ENCODE measurements at places on chromosomes 13 and 19.

DNA sequence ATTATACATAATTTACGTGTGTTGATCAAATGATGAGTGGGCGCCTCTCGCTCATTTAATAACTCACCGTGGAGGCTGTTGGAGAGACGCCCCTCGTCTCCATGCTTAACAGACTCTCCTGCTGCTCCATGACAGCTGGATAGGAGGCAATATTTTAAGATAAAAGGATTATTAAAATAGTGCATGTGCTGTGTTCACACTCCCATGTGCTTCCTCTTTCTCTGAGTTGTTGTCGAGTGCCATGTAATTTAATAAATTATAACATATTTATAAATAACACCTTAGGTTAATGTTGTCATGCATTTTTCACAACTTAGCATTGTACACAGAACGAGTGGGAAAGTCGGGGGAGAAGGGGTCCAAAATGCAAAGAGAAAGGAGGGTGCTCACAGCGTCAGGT is 161.4 kb upstream of the TSHZ3 start:
- no peak for DNase-seq

GRCh38 chr19:47839913-47840312 is 18.2 kb downstream of the CRX start:
- no peak for DNase-seq

DNA sequence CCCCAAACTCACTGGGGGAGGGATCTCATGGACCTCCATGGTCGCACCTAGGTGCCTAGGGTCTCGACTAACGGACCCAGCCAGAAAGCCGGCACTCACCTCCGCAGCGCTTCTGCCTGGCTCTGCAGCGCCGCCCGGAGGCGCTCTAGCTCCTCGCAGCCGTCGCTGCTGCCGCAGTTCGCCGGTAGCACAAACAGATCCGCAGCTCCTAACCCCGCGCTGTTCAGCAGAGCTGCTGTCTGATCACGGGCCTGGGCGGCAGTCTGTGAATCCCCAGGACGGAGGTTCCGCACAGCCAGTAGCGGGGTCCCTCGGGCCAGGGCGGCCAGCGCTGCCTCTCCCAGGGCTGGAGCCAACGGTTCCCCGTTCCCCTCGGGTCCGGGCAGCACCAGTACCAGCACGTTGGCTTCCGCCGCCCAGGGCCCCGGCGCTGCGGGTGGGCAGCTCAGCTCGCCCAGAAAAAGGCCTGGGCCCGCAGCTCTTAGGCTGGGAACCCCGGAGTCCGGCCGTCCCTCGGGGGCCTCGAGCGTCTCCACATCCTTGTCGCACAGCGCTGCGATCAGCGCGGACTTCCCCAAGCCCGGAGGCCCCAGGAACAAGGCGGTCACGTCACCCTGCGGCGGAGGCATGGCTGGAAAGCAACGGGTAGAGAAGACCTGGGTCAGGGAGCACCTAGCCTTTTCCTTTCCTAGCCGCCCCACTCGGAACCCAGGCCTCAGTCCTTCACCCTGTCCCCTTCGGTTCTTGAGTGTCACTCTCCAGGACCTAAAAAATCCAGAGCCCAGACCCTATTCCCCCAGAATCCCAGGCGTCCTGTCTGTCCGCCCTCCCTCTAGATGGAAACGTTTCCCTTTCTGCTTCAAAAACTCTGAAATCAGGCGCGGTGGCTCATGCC is 977 bp downstream of the IRGQ start:
- peak; percentile 81 for DNase-seq

- DNase-seq: no peak
These were observed 112.9 kb downstream of the COL4A2 start for GRCh38 chr13:110419946-110420345.

DNA sequence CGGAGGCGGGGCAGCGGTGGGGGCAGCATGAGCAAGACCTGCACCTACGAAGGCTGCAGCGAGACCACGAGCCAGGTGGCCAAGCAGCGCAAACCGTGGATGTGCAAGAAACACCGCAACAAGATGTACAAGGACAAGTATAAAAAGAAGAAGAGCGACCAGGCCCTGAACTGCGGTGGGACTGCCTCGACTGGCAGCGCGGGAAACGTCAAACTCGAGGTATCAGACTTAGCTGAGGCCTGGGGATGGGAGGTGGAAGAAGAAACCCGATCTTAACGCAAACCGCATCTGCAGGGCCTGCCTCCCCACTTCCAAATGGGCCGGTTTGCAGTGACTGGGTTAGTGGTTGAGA is 693 bp downstream of the RFXAP start:
- DNase-seq: peak; percentile 34

- no peak for DNase-seq
These were observed 8.9 kb downstream of the CACNG8 start for GRCh38 chr19:53971673-53972072.

DNA sequence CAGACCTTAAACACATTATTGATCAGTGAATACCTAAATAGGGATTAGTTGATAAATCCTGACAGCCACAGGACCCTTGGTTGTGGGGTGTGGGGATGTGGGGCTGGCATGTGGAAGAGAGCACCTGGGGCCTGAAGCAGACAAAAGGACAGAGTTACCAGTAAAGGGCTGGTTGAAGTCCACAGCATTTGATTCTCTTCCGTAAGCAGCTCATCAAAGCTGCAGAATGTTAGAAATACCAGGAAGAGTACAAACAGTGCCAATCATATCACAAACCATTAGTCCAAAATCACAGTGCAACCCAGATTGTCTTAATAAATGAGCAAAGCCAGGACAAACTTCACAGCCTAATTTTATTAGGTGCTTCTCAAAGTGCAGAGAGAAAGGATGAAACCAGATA is 92.5 kb upstream of the KL start:
- DNase-seq: no peak

DNA sequence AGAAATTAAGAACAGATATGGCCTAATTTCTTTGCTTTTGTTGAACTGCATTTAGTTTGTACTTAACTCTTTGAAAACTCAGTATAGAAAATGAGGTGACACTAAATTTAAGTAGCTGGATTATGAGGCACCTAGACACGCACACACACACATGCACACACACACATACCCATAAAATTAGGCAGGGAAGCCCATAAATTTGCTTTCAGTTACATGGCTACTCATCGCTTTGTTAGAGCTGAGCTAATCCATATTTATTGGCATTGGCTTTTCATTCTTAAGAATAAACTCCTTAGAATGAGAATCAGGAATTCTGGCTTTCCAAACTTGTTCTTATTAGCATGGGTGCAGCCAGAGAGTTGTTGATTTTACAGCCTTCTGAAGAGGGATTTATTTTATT is 61.7 kb upstream of the MBNL2 start:
- DNase-seq: no peak

- peak; percentile 78 for DNase-seq
These were observed 12.5 kb downstream of the PBX4 start for GRCh38 chr19:19606021-19606420.

- no peak for DNase-seq
These were observed 70.7 kb downstream of the PCCA start for GRCh38 chr13:100159584-100159983.

DNA sequence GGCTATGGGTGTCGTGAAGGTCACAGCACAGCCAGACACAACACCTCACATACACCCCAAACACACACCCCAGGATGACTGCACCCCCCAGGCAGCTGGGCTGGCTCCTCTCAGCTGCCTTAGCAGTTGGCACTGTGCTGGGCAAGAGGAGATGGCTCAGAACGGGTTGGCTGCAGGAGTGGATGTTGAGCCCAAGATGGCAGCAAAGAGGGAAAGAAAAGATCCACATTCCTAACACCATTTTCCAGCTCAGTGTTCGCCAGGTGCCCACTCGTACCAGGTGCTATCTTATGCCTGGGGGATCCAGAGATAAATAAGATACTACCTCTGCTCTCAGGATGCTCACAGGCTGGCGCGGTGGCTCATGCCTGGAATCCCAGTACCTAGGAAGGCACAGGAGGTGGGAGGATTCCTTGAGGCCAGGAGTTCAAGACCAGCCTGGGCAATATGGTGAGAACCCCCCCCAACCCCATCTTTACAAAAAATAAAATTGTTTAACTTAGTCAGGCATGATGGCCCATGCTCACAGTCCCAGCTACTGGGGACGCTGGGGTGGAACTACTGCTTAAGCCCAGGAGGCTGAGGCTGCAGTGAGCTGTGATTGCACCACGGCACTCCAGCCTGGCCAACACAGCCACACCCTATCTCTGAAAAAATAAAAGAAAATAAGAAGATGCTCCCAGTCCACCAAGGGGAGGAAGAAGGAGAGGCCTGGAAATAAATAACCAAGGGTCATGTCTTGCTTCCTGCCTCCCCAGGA is 89.7 kb upstream of the ZNF507 start:
- DNase-seq: no peak

DNA sequence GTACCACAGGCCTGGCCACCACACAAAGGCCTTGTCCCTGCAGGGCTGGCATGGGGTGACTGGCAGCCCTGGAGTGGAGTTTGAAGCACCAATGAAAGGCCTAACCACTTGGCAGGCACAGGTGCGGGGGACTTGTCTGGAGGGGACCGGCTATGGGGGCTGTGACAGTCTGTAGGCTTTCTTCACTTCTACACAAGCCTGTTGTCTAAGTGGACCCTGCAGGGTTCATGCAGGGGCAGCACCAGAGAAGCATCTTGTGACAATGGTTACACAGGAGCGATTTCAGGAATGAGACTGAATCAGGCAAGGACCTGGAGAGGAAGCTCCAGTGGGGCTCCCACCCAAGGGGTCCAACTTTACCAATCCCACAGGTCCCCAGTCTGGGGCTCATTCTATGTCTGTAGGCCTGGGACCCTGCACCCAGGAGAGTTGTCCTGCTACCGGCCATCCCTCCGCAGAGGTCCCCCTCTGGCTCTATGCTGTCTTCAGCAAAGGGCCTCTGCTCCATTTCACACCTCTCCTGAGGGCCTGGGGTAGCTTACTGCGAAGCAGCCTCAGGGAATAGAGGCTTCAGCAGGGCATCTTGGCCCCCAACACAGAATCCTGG is 2.3 kb upstream of the ZNF837 start:
- DNase-seq: no peak

DNA sequence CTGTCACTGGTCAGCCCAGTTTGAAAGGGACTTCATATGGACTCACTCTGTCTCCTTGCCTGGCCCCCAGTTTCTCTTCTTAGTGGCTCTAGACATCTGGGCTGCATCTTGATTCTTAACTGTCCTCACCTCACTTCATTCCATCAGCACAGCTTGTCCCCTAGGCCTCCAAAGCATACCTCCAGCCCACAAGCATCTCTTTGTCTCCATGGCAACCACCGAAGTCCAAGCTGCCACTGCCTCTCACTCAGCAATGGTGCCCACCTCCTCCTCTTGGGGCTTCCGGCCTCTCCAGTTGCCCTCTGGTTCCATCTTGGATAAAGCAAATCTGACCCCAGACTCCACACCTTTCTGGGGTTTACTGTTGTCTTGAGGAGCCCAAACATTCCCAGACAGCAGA is 9.9 kb upstream of the KLHL26 start:
- DNase-seq: no peak

- no peak for DNase-seq
These were observed 1.4 kb downstream of the ZNF222 start for GRCh38 chr19:44026622-44027021.

DNA sequence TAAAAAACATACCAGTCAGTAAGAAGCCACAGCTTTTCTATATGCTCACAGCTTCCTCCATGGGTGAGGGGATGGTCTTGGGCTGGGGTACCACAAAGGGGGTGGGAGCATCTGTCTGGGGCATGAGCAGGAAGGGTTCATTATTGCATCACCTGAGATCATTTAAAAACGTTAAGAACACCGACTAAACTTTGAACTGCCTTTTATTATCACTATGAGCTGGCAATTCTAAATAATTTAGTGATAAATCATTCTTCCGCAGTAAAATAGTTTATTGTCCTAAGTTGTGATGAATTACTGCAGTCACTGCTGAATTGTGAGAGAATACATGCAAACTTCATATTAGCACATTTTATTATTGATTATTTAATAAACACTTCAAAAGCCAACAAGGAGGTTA is 71.6 kb downstream of the KL start:
- no peak for DNase-seq

DNA sequence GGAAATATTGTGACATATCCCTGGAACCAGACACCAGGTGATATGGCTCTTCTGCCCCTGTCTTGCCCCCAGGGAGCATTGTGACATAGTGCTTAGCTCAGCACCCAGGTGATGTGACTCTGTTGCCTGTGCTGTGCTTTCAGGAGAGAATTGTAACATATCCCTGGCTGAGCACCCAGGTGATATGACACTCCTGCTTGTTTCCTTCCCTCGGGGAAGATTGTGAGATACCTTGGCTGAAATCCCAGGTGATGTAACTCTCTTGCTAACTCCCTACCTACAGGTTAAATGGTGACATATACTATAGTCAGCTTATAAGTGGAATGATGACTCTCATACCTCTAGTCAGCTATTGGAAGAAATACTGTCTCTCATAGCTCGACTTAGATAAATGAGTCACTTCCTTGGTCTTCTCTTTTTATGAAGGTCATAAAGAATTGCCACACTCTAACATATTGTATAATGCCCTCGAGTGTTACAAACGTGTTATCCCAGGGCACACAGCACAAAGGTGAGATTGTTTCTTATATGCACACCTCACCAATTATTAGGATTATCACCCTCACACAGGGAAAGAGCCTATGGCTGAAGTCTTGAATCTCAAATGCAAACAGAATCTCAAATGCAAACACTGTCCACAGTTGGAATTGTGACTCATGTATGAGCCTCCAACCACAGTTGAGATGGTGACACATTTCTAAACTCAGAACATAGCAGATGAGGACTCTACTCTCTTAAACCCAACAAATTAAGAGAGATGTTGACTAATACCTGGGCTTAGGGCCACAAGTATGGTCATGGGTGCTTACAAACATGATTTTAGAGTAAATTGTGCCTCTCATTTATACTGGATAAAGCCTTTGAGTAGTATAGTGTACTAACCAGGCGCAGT is 32.7 kb upstream of the ZNF254 start:
- no peak for DNase-seq

DNA sequence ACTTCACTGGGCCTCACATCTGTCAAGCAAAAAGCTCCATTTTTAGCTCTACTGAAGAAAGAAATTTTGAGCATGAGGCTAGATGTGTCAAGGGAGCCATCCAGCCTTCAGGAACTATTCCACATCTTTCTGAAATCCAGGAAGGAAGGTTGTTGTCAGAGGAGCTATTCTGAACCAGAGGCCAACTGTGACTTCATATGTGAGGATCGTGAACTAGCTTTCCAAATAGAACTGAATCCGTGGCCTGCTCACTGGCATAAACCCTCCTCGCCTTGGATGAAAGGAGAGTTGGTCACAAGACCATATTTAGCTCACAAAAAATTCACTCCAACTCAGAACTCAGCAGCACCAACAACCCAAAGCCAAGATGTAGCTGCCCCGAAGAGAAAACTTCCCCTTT is 195.8 kb downstream of the FOXO1 start:
- no peak for DNase-seq

- no peak for DNase-seq
These were observed 426.2 kb upstream of the KLHL1 start for GRCh38 chr13:70534466-70534865.

GRCh38 chr19:38263689-38264485 is 486 bp upstream of the SPINT2 start:
- peak; percentile 86 for DNase-seq

- DNase-seq: no peak
These were observed 870.2 kb downstream of the EFNB2 start for GRCh38 chr13:105665284-105665683.

GRCh38 chr13:77751513-77752456 is 54.3 kb downstream of the SLAIN1 start:
- peak; percentile 66 for DNase-seq

All from CD4-positive, alpha-beta T cell treated with Interleukin-12 subunit alpha and Interleukin-12 subunit beta, for 1 hour (primary cell).